ENCODE measurements at places on chromosomes 4 and X.

- no peak for DNase-seq
Measured at GRCh38 chr4:102400898-102401297, 55.6 kb upstream of the SLC39A8 start.

GRCh38 chr4:80073473-80074008, 512 bp upstream of the ANTXR2 start:
- no peak for DNase-seq

DNA sequence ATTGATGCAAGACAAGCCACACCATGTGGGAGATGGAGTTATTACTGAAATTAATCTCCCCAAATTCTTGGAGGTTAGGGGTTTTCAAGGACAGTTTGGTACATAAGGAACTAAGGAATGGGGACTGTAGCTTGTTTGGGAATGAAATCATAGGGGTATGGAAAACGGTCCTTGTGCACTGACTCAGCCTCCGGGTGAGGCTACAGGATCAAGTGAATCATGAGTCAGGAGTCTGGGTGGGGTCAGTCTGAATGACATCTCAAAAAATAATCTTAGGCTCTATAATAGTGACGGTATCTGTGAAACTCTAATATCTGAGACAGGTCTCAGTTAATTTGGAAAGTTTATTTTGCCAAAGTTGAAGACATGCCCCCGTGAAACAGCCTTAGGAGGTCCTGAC, 128.5 kb upstream of the CYSLTR1 start:
- no peak for DNase-seq

DNA sequence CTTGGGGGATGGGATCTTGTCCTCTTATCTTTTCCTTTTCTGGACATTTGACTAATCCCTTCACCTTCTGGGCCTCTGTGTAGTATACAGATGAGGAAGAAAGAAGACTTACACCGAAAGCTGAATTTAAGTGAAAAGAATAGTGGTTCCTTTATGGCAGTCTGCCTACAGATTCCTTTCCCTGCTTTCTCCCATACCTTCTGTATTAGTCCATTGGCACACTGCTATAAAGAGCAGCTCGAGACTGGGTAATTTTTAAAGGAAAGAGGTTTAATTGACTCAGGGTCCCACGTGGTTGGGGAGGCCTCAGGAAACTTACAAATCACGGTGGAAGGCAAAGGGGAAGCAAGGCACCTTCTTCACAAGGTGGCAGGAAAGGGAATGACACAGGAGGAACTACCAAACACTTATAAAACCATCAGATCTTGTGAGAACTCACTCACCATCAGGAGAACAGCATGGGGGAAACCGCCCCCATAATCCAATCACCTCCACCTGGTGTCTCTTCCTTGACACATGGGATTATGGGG, 34.0 kb upstream of the CD38 start:
- DNase-seq: no peak

GRCh38 chr4:88017516-88018297, 10.3 kb downstream of the PKD2 start:
- DNase-seq: no peak

- no peak for DNase-seq
Measured at GRCh38 chr4:180449395-180449956, 1793.7 kb upstream of the TENM3 start.

DNA sequence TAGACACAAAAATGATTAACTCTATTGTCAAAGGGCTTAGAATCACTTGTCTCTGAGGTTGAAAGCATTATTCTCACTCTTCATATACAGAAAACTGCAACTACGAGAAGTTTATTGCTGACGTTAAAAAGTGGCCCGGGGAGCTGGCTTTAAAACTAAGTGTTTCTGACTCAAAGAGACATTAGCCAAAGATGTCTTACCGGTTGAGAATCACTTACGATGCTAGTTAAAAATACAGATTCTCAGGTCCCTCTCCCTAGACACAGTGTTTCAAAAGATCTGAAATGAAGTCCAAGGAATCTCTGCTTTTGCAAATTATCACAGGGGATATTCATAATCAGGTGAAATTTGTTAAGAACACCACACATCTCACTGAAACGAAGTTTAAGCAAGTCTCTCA, 1.2 kb downstream of the GNPDA2 start:
- DNase-seq: no peak

- no peak for DNase-seq
Measured at GRCh38 chr4:138826322-138826721, 189.3 kb upstream of the NOCT start.

DNA sequence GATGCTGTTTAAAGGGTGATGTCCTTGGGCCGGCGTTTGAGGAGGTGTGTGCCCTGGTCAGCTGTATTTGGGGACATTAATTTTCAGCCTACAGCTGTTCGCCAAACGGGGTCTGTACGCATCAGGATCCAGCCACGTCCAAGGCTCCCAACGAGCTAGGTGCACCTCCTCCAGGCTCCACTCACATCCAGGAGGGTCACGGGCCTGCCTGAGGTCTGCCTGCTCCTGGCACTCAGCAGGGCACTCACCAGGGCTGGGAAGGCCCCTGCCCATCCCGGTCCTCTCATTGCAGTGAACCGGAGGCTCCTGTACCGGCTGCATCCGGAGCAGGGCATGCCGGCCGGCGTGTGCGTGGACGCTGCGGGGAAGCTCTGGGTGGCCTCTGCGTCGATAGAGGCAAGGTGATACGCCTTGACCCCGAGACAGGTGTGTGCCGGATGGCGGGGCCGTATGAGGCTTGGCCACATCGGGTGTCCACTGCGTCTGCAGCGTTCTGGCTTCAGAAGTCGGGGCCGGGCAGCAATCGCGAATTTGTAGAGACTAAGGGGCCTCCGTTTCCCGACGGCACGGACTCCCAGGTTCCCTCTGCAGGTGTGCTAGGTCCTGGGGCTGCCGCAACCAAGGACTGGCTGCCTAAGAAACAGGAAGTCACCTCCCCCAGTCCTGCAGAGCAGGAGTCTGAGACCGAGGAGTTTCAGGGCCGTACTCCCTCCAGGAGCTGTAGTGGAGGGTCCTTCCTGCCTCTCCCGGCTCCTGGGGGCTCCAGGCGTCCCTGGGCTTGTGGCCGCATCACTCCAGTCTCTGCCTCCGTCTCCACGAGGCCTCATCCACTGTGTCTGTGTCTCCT, 27.5 kb upstream of the PLCXD1 start:
- no peak for DNase-seq

DNA sequence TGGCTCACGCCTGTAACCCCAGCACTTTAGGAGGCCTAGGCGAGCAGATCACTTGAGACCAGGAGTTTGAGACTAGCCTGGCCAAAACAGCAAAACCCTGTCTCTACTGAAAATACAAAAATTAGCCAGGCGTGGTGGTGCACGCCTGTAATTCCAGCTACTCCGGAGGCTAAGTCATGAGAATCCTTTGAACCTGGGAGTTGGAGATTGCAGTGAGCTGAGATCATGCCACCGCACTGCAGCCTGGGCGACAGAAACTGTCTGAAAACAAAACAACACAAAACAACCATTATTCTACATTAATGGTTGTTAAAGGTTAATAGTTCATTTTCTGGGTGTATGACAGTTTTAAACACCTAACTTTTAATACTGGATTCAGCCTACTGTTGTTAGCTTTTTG, 1.6 kb upstream of the SMARCA5 start:
- DNase-seq: no peak

DNA sequence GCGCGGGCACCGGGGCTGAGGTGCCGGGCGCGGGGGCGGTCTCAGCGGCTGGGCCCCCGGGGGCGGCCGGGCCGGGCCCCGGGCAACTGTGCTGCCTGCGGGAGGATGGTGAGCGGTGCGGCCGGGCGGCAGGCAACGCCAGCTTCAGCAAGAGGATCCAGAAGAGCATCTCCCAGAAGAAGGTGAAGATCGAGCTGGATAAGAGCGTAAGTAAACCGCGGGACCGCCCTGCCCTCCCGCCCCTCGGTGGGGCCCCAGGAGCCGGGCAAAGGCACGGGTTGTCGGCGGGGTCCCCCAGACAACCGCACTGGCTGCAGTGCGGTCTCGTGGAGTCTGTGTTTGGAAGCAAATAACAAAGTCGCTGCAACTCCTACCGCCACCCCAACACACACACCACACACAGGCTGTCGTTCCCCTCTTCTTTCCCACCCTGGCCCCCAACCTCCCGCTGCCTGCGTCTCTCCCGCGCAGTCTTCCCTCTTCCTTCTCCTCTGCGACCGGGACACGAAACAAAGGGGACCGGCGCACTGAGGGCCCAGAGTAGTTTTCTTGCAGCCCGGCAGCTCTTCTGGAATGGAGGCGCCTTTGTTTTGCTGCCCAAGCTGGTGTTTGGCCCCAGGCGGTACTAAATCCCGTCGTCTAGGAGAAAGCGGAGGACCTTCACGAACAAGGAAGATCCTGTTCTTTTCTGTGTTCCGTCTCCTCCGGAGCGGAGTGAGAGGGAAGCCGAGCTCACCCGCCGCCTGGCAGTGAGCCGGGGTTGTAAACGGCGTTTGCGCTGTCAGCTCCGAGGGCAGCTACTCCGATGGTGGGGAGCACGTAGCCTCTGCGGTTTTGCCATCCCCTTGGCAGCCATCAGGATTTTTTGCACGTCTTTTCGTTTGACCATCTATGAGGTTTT, 788 bp downstream of the SAP30 start:
- peak; percentile 10 for DNase-seq

DNA sequence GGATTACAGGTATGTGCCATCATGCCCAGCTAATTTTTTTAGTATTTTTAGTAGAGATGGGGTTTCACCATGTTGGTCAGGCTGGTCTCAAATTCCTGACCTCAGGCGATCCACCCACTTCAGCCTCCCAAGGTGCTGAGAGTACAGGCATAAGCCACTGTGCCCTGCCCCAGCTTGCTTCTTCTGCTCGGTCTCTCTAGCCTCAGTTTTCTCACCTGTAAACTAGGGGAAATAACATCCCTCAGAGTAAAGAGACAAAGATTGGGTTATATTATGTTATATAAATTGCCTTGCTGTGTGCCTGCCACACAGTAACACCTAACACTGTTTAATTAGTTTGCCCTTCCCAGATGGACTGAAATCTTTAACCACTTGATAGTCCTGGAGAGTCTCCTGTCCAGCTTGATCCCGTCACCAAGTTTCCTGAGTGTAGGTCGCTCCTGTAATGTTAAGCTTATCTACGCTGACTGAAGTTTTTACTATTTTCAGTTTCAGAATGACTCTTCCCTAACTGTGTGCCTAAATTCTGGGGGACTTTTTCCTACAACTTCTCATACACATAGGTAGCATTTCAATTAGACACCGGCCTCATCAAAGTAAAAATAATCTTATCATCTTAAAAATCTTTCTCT, 412.7 kb upstream of the TENM3 start:
- DNase-seq: no peak

- no peak for DNase-seq
Measured at GRCh38 chr4:41189076-41189475, 25.3 kb downstream of the APBB2 start.

DNA sequence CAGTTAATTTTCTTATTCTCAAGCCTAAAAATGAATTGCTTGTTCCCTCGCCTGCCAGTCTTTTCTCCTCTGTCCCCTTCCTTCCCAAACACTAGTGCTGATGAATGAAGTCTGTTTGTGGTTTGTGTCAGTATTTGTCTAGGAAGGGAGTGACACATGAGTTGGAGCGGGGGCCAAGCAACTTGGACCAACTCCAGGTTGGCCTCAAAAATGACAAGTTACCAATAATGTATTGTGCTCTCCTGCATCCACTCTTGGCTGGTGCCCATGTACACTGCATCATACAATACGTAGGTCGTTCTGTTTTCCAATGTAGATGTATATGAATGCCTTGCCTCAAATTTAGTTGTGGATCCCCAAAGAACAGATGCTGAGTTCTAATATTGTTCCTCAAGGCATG, 223.0 kb upstream of the GPC4 start:
- DNase-seq: no peak

GRCh38 chr4:101853691-101854090, 63.2 kb downstream of the BANK1 start:
- DNase-seq: no peak

DNA sequence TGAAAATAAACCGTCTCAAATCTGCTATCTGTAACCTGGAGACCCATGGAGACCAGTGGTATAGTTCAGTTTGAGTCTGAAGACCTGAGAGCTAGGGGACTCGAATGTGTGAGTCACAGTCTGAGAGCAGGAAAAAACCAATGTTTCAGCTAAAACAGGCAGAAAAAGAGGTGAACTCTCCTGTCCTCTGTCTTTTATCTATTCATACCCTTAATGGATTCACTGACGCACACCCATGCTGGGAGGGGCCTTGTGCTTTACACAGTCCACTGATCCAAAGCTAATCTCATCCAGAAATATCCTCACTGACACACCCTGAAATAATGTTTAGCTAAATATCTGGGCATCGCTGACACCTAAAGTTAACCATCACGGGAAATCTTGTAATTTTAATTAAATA, 297.9 kb downstream of the GPM6A start:
- DNase-seq: no peak

- no peak for DNase-seq
Measured at GRCh38 chr4:186676531-186677161, 47.0 kb downstream of the FAT1 start.

DNA sequence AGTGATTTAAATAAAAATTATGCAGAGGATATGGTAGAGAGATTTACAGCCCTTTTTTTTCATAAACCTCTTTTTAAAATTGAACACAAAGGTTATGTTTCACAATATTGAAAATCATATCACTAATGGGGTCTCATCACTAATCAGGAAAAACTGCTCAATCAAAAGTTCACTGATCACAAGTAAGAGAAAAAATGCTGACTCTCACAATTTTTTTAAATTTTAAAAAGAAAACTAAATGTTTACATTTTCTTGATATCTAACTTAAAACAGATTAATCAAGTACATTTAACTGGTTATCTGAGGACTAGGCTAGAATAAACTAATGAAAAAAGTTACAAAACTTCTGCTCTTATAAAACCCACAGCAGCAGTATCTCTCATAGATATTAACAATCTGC, 8.5 kb downstream of the LAMTOR3 start:
- DNase-seq: no peak

DNA sequence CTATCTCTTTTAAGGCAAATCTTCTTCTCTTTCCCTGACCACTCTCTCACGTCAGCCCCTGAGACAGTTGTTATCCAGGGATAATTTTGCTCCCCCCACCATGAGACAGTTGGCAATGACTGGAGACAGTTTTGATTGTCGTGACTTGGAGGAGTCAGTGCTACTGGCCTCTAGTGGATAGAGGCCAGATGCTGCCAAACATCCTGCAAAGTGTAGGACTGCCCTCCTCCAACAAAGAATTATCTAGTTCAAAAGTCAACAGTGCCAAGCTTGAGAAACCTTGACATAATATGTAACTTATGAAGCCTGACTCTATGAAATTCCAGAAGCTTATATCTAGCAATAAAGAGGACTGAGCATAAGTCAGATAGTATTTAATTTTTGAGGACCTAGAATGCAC, 502.1 kb upstream of the IGFBP7 start:
- no peak for DNase-seq

GRCh38 chrX:111270339-111270738, at the start of gene CAPN6:
Gene CAPN6 (minus strand): TSS chrX:111270483. CDS start chrX:111263936, 6,547 bp downstream.
- DNase-seq: no peak

All from stimulated activated CD4-positive, alpha-beta T cell treated with anti-CD3 and anti-CD28 coated beads, Interleukin-15, amount 100 ng/mL, for 1 hour (primary cell).